Calu3 (cell line): ENCODE measurements at places on chromosomes 12 and 14.
A peak's percentile ranks its signal among the peaks of the same experiment; 100 is the strongest.

- no peak overlapping the region for H3K4me3 ChIP-seq
- no peaks in the 10 kb centered on the region for H3K27me3 ChIP-seq
- peaks cover 42% of the 10 kb centered on the region for H3K4me1 ChIP-seq
- no peaks in the 10 kb centered on the region for H3K36me3 ChIP-seq
- no peak overlapping the region for H3K27ac ChIP-seq
Observed at GRCh38 chr14:91399868-91400640, 17.6 kb downstream of the CCDC88C start.

GRCh38 chr12:2583642-2584401, 210.9 kb upstream of the FKBP4 start:
- no peak overlapping the region for H3K27ac ChIP-seq
- H3K4me3 ChIP-seq: no peak overlapping the region
- H3K36me3 ChIP-seq: no peaks in the 10 kb centered on the region
- H3K27me3 ChIP-seq: peaks cover 93% of the 10 kb centered on the region
- H3K4me1 ChIP-seq: no peaks in the 10 kb centered on the region

- DNase-seq: no peak
- no peak overlapping the region for H3K4me3 ChIP-seq
- no peaks in the 10 kb centered on the region for H3K4me1 ChIP-seq
- no peak overlapping the region for H3K27ac ChIP-seq
- no peaks in the 10 kb centered on the region for H3K27me3 ChIP-seq
Observed at GRCh38 chr14:53226553-53226952, 73.4 kb upstream of the DDHD1 start.

GRCh38 chr14:38197784-38198335, 9.8 kb upstream of the SSTR1 start:
- no peaks in the 10 kb centered on the region for H3K36me3 ChIP-seq
- H3K27me3 ChIP-seq: peaks cover 8% of the 10 kb centered on the region
- H3K4me1 ChIP-seq: no peaks in the 10 kb centered on the region
- DNase-seq: no peak

- no peak overlapping the region for H3K27ac ChIP-seq
- H3K27me3 ChIP-seq: peaks cover 35% of the 10 kb centered on the region
- no peak overlapping the region for H3K4me3 ChIP-seq
- H3K36me3 ChIP-seq: no peaks in the 10 kb centered on the region
- DNase-seq: no peak
Observed at GRCh38 chr12:182381-182892, 31.5 kb downstream of the SLC6A12 start.

DNA sequence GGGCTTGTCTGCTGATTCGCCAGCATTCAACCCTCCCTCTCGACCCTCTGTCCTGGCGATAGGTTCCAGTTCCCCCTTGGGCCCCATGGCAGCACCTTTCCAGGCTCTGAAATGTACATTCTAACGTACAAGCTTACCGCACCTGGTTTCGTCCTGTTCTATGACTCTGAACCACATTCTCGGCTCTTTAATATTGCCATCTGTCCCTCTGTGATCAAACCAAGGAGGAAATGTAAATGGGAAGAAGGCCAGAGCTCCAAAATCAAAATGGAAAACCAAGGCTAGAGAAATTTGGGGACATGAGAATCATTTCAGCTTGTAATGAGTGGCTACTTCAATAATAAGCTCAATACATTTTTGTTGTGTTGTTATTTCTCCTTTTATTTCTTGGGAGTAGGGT, 117.2 kb downstream of the TTC7B start:
- no peak for DNase-seq
- no peak overlapping the region for H3K4me3 ChIP-seq
- H3K27me3 ChIP-seq: no peaks in the 10 kb centered on the region
- no peak overlapping the region for H3K27ac ChIP-seq
- no peaks in the 10 kb centered on the region for H3K4me1 ChIP-seq
- no peaks in the 10 kb centered on the region for H3K36me3 ChIP-seq

DNA sequence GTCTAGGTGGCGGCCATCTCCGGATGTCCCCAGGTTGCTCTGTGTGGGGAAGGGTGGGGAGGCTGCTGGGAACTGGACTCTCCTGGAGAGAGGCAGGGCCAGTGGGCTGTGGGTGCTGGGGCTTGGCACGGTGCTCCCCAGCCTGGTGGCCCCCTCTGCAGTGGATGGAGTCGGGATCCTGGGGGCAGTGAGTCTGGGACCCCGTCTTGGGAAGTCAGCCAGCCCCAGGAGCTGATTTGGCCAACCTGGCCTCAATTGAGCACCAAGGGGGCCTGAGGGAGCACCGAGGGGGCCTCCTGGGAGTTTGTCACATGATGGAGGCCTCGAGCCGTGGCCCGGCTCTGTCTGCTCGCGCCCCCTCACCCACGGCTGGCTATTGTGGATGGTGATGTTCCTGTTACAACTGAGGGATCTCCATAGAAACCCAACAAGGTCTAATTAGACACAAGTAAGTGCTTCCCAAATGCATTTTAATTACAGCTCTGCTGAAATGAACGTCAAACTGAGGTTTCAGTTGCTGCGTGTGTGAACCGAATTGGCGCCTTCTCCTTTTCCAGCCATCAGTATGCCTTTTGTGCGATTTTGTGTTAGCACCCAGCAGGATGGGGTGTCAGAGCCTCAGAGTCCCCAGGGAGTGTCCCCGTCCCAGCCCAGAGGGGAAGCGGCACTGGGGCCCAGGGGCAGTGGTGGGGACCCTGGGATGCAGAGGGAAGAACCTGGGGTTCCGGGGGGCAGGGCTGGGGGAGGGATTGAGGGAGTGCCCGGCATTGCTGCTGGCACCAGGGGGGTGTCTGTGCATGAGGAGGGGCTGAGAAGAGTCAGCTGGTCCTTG, 71.8 kb downstream of the KIF26A start:
- no peak for DNase-seq
- H3K27ac ChIP-seq: no peak overlapping the region
- H3K4me3 ChIP-seq: no peak overlapping the region
- H3K36me3 ChIP-seq: no peaks in the 10 kb centered on the region
- H3K27me3 ChIP-seq: peaks cover 60% of the 10 kb centered on the region
- no peaks in the 10 kb centered on the region for H3K4me1 ChIP-seq

- no peaks in the 10 kb centered on the region for H3K4me1 ChIP-seq
- no peak overlapping the region for H3K4me3 ChIP-seq
- no peaks in the 10 kb centered on the region for H3K27me3 ChIP-seq
- DNase-seq: no peak
- peaks cover 15% of the 10 kb centered on the region for H3K36me3 ChIP-seq
Observed at GRCh38 chr12:53539526-53539925, 32.2 kb upstream of the NPFF start.

GRCh38 chr12:27576667-27577347, 52.8 kb downstream of the PPFIBP1 start:
- H3K36me3 ChIP-seq: no peaks in the 10 kb centered on the region
- DNase-seq: no peak
- H3K4me3 ChIP-seq: no peak overlapping the region
- H3K4me1 ChIP-seq: peaks cover 16% of the 10 kb centered on the region
- H3K27ac ChIP-seq: no peak overlapping the region
- H3K27me3 ChIP-seq: no peaks in the 10 kb centered on the region

DNA sequence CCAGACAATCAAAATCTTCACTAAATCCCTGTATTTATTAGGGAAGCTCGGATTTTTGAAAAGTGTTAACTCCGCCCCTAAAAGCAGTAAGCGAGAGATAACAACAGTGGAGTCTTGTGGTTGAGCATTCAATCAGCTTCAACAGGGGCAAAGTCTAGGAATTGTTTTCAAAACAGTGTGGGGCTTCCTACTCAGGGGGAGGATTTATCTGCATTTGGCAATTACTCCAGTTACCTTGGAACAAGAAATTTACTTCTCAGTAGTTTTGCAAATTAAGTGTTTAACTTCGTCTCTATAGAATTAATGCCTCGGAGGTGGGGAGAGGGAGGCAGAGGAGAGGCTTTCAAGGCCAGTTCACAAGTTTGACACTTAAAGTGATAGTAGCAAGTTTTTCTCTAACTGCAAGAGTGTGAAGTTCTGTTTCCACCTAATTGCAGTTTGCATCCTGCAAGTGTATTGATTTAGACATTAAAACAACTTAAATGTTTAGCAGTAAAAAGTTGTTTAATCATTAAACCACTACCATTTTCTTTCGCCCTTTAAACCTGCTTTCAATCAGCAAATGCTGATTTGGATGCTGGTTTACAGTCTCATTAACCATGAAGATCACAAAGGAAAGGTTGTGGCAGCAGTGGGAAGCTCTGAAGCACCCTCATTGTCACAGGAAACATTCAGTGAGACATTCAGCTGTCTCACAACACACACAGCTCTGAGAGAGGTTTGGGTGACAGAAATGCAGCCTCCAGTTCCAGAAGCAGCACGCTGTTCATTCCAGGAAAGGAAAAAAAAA, 102.0 kb downstream of the HMGA2 start:
- peak overlapping the region; percentile 86 for H3K27ac ChIP-seq
- peaks cover 24% of the 10 kb centered on the region for H3K36me3 ChIP-seq
- peak overlapping the region; percentile 70 for H3K4me3 ChIP-seq
- no peaks in the 10 kb centered on the region for H3K27me3 ChIP-seq
- H3K4me1 ChIP-seq: peaks cover 73% of the 10 kb centered on the region

DNA sequence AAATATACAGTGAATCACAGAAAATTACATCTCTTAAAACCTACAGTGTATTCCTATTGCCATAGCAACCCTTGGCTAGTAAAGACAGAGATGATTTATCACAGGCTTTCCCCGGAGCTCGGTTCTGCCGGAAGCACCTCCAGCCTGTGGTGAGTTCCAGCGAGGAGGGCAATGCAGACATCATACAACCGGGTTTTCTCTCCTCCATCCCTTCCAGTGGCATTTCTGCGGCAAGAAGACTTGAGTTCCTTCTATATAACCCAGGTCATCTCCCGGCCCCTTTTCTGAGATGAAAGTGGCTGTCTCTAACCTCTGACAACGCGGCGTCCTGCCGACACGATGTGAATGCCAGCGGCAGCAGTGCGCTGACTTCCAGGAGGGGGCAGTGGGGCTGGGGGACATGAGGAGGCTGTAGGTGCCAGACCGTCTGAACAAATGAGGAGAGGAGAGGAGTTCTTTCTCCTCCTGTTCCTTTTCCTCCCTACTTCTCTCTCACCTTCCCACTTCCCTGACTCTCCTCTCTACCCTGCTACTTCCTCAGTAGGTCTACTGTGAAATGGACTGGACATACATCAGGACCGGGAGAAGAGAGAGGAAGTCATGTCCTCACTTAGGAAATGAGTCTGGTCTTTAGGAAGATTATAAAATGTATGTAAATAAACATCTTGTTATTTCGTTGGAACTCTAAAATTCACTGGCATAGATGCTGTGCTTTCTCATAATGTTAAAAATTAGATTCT, 68.6 kb upstream of the MAX start:
- DNase-seq: peak; percentile 66
- H3K27me3 ChIP-seq: no peaks in the 10 kb centered on the region
- no peak overlapping the region for H3K27ac ChIP-seq
- H3K4me3 ChIP-seq: peak overlapping the region; percentile 50

DNA sequence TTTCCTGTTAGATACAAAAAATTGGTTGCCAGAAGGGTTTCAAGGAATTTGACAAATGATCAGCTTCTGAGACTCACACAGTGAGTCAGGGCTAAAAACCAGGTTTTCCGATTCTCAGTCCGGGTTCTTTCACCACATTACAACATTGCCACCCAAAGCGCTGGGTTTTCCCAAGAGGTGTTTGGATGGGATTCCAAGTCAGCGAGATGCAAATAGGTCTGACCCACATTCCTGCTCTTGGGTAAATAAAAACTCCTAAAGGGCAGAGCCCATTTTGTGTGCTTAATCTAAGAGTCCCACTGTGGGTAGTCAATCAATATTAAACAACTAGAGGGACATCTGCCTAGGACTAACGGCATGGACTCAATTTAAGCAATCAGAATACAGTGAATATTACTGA, 5.4 kb upstream of the RIC8B start:
- no peaks in the 10 kb centered on the region for H3K27me3 ChIP-seq
- peak overlapping the region; percentile 30 for H3K4me3 ChIP-seq
- peaks cover 8% of the 10 kb centered on the region for H3K36me3 ChIP-seq
- H3K27ac ChIP-seq: peak overlapping the region; percentile 70

DNA sequence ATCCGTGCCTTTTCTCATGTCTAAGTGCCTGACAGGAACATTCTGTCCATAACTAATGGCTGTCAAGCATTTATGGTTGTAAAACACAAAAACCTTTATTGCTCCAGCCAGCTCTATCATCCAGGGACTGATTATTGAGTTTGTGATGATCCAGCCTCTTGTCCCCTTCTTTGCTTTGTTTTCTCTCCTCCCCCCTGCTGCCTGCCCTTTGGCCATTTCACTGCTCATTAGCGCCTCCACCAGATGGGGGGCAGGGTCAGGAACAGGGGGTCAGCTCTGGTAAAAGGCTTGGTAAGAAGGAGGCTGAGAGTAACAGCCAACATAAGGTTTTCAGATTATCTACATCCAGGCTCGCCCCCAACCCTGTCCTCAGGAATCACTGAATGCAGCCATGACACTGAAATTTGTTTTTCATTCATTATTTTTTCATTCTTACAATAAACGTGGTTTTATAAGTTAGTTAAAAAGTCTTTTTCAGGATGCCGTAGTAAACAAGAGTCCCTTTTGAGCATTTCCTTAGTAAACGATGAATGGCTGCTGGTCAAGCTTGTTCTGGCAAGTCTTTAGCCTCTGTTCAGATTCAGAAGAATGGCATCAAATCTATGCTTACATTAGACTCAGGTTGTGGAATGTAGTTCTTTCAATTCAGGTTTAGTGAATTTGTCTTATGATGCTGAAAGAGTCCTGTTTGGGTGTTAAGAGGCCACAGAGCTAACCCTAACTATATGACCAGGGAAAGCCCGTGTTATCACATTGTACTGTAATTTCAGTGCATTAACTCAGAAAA, 21.7 kb downstream of the HMGA2 start:
- H3K4me1 ChIP-seq: no peaks in the 10 kb centered on the region
- no peak overlapping the region for H3K27ac ChIP-seq
- peaks cover 50% of the 10 kb centered on the region for H3K36me3 ChIP-seq
- H3K27me3 ChIP-seq: no peaks in the 10 kb centered on the region
- no peak for DNase-seq

GRCh38 chr12:76480796-76481195, 78.8 kb downstream of the OSBPL8 start:
- no peaks in the 10 kb centered on the region for H3K36me3 ChIP-seq
- H3K4me1 ChIP-seq: no peaks in the 10 kb centered on the region
- DNase-seq: no peak
- H3K4me3 ChIP-seq: no peak overlapping the region

DNA sequence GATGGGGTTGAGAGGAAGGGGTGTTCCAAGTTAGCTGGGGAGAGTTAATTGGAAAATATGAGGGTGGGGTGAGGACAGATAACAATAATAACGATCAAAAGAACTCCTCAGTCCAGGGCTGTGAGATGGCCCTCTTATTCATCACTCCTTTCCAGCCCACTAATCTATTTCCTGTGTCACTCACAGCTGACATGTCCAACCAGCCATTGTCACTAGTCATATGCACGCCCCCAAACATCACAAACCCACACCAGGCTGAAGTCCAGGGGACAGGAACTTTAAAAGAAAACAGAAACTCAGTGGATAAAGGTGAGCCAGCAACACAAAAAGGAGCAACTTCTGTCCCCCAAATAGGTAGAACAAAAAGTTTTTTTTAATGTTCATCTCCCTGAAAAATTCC, 911 bp downstream of the CALCOCO1 start:
- no peak for DNase-seq
- peak overlapping the region; percentile 92 for H3K4me3 ChIP-seq
- H3K27ac ChIP-seq: no peak overlapping the region
- H3K4me1 ChIP-seq: peaks cover 10% of the 10 kb centered on the region
- no peaks in the 10 kb centered on the region for H3K27me3 ChIP-seq

- H3K4me3 ChIP-seq: no peak overlapping the region
- H3K36me3 ChIP-seq: no peaks in the 10 kb centered on the region
- DNase-seq: no peak
- H3K4me1 ChIP-seq: peaks cover 40% of the 10 kb centered on the region
- no peaks in the 10 kb centered on the region for H3K27me3 ChIP-seq
Observed at GRCh38 chr12:89448951-89449371, 75.6 kb downstream of the GALNT4 start.

- no peaks in the 10 kb centered on the region for H3K36me3 ChIP-seq
- H3K4me3 ChIP-seq: no peak overlapping the region
- H3K27me3 ChIP-seq: no peaks in the 10 kb centered on the region
- no peak overlapping the region for H3K27ac ChIP-seq
- peaks cover 9% of the 10 kb centered on the region for H3K4me1 ChIP-seq
Observed at GRCh38 chr12:89884952-89885351, 176.3 kb upstream of the ATP2B1 start.
